HuH-7 (cell line): ENCODE measurements at places on chromosomes 4 and X.

GRCh38 chr4:52093466-52093865 is 42.4 kb downstream of the SPATA18 start:
- DNase-seq = no peak

GRCh38 chr4:40749717-40750460 is at the start of gene NSUN7:
Gene NSUN7 (plus strand): TSS chr4:40749955. CDS start chr4:40750694, 739 bp downstream.
- no peak for DNase-seq

- DNase-seq = no peak
Measured at GRCh38 chr4:114791976-114792375, 193.4 kb downstream of the UGT8 start.

- DNase-seq = peak; percentile 28
Measured at GRCh38 chr4:82599336-82599735, 37.5 kb upstream of the TMEM150C start.

DNA sequence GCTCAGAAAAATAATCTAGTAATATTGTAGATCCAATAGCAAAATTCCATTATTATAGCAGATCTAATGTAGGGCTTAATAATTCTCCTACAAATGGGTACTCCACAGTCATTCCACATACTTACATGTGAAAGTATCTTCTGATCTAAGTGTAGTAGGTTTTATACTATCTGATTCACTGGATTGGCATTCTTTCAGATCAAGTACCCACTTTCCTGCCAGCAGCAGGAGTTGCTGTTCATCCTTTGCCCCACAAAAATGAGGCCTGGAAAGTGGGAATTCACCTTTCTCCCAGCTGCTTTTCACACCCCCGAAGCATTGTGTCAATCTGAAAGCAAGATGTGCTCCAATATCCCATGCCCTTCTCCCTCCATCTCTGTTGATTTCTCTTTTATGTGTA is 77.1 kb upstream of the RXFP1 start:
- no peak for DNase-seq
